Activated T-cell treated with anti-CD3 and anti-CD28 coated beads, Interleukin-2, amount 50 U/mL, for 24 hours (primary cell): ENCODE measurements at places on chromosomes 16 and 17.

DNA sequence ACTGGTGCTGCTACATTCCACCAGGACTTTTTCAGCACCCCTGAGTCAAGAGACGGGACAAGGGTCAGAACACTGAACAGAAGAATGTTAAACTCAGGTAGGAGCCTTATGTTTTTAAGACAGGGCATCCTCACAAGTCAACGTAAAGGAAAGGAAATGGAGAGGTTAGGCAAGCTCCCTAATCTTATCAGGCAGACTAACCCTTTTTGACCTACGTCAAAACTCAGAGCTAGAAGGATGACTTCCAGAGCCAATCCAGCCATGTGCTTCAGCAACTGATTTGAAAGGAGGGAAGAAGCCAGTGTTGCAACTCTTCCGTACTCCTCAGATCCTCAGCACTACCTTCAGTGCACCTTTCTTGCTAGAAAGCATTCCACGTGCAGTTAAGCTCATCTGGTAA is 46.8 kb downstream of the REXO5 start:
- no peak for DNase-seq

- DNase-seq: peak; percentile 74
Observed at GRCh38 chr16:19884611-19885450, at the start of gene GPRC5B. Gene GPRC5B, minus strand, starts transcription at chr16:19884848. Its CDS starts 12,003 bp downstream, at chr16:19872845.

- no peak for DNase-seq
Observed at GRCh38 chr16:69078073-69078472, 27.4 kb upstream of the HAS3 start.

DNA sequence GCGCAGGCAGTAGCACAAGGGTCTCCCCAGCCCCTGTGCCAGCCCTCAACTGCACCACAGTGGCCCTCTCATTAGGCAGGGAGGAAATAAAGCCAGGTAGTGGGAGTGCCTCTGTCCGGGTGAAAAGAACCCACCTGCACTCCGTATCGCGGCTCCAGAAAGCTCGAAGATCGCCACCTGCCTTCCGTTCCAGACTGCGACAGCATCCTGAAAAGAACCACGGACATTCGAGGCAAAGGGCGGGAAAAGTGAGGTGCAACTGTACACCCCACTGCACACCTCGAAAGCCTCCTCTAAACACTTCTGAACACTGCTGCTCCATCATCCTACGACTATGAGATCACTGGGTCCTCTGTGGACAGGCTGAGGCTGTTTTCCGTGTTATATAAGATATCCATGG is 28.7 kb downstream of the IFT140 start:
- no peak for DNase-seq

GRCh38 chr16:976389-976931 is 5.1 kb upstream of the SOX8 start:
- no peak for DNase-seq

DNA sequence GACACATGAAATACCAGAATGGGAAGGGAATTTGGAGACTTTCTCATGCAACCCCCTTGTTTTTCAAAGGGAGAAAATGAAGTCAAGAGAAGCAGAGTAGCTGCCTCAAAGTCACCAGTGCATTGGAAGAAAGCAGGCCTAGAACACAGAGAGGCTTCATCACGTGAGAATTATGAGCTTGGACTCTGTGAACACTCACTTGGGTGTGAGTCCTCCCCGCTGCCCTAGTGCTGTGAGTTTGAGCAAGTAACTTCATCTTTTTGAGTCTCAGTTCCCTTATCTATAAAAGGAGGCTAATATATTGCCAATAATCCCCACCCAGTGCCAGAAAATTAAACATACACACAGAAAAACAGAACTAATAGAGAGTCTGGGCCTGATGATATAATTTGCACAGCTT is 315.8 kb downstream of the XYLT1 start:
- no peak for DNase-seq

- DNase-seq: no peak
Observed at GRCh38 chr17:14289162-14289561, 11.7 kb upstream of the HS3ST3B1 start.

GRCh38 chr17:15239491-15239890 is 25.6 kb downstream of the PMP22 start:
- no peak for DNase-seq

GRCh38 chr17:2688351-2689342 is 22.9 kb downstream of the CLUH start:
- no peak for DNase-seq

- DNase-seq: no peak
Observed at GRCh38 chr17:82943751-82944150, 103.9 kb upstream of the ZNF750 start.

- DNase-seq: peak; percentile 66
Observed at GRCh38 chr17:64781014-64781756, 119.1 kb upstream of the SMURF2 start.

DNA sequence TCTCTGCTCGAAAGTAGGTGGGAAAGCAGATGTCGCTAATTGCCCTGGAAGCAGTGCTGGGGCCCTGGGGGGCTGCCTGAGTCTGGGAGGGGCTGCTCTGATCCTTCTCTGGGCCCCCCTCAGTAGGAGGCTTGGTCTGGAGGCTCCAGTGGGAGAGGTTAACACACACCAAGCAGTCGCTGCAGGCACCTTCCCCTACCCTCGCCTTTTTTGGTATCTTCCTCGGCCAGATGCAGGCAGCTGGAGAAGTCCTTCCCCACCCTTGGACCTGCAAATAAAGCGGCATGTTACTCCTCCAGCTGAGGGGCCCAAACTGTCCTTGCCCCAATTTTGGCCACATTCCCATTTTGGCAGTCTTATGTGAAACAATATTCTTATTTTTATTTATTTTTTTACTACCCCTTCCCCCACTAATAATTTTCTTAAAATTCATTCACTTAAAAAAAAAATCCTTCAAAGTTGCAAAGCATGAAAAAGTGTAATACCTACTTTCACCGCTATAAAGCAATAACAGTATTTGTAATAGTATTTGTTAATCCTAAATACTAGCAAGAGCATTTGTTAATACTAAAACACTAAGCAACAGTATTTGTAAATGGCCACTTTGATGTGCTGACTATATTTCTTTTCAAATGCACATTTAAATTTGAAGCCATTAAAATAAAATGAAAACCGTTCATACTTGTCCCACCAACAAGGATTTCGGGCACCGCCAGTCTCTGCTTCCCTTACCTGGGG is 15.0 kb downstream of the C16orf46 start:
- no peak for DNase-seq

GRCh38 chr17:38324141-38324697 is 19.5 kb downstream of the GPR179 start:
- no peak for DNase-seq

GRCh38 chr17:76077584-76078110 is 1.3 kb upstream of the ZACN start:
- no peak for DNase-seq

DNA sequence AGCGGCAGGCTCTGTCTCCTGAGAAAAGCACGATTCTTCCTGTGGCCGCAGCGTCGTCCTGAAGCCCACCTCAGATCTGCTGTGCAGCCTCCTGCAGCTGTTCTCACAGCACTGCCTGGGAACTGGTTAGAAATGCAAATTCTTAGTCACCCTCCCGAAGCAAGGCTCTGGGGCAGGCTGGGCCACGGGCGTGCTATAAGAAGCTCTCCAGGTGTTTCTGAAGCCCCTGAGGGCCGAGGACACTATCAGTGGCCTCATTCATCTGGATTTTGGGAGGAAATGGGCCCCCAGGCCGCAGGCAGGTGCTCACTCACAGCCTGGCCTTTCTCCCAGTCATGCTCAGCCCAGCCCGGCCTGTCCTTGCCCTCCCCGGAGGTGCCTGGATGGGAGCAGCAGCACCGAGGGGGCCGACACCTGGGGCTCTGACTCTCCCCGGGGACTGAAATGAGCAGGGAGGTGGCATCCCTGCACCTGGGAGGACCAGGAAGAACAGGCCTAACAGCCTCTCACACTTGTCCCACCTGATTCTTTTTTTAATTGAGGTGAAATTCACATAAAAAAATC is 10.4 kb upstream of the NLRC3 start:
- no peak for DNase-seq

DNA sequence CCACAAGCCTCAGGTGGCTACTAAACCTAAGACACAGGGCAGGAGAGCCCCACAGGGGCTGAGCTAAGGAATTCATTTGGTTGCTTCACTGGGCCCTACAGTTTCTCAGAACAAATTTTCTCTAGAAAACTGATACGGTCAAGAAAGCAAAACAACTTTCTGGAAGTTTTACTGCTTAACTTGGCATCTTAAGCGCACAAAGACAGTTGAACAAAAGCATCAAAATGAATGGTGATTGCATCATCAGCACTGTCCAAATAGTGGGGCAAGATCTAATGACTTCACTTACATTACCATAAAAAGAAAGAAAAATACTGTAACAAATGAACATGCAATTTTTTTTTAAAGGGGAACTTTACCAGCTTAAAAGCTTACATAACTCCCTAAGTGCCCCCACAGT is 47.6 kb downstream of the XPO6 start:
- no peak for DNase-seq

- DNase-seq: peak; percentile 64
Observed at GRCh38 chr16:84144209-84144858, 643 bp downstream of the HSDL1 start.

GRCh38 chr16:53809088-53809932 is 105.4 kb downstream of the FTO start:
- DNase-seq: no peak

GRCh38 chr16:86598607-86599565 is 20.5 kb downstream of the FOXL1 start:
- no peak for DNase-seq

- DNase-seq: no peak
Observed at GRCh38 chr17:76862494-76862893, 5.7 kb upstream of the MGAT5B start.

GRCh38 chr16:73956587-73957494 is 339.8 kb upstream of the PSMD7 start:
- DNase-seq: no peak

DNA sequence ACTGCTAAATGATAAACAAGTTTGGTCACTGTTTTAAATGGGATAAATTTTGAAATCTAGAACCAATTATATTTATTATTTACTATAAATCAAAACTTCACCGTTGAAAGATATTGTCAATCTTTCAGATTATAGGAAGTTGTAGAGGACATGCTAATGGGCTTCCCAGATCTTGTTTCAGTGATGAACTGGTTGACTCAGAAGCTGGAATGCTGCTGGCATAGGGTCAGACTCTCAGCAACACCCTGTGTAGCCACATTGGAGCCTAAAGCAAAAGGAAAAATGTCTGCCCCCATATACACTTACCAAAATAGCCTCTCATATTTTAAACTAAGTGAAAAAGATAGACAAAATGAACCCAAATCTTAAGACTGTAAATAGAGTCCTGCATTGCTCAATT is 916.9 kb upstream of the SOX9 start:
- DNase-seq: no peak

DNA sequence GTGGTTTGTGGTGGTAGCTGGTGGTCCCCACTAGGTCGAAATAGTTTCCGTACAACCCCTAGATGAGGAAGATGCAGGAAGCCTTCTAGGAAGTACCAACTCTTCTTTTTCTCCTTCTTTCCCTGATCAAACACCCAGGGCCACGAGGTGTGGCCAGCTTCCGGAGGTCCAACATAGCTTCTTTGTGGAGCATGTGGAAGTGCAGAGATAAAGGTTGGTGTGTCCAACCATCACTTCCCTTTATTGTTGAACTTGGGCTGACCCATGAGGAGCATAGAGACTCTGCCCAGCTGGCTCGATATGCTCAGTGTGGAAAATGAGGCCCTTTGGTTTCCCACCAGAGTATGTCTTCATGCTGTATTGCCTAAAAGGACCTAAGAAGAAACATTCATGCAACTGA is 6.3 kb upstream of the RGS9 start:
- DNase-seq: no peak

DNA sequence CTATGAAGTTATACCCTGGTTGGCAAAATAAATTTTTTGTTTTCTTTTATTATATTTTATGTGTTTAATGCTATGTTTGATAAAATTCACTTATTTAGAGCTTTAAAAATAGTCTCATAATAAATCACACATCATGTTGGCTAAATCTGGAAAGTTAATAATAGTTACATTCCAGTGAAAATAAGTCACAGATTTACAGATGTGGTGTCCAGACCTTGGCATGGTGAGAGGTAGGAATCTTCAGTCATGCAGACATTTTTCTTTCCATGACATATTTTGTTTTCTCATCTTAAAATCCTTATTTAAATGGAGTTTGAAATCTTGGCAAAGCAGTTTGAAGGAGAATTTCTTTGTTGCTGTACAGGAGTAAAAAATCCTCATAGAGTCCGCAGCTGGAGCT is 48.1 kb upstream of the GOSR1 start:
- no peak for DNase-seq

DNA sequence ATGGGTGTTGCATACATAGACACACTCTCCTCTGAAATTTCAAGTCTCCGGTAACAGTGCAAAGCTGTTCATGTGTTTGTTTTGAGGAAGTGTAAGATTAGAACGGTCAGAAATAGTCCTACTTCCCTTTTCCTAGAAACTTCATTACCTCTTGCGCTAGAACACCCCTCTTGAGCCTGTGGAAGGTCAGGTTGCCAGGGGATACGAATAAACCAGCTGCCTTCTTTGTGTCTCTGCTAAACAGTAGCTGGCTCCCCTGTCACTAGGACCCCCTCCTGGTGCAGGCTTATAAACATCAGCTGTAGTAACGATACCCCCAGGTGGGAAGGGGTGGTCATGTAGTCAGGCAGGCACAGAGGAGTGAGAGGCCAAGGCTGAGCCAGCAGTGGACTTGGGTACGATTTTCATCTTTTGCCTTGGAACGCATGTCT is 113.4 kb upstream of the RCVRN start:
- no peak for DNase-seq

GRCh38 chr16:1366712-1367299 is 15.1 kb downstream of the GNPTG start:
- no peak for DNase-seq

DNA sequence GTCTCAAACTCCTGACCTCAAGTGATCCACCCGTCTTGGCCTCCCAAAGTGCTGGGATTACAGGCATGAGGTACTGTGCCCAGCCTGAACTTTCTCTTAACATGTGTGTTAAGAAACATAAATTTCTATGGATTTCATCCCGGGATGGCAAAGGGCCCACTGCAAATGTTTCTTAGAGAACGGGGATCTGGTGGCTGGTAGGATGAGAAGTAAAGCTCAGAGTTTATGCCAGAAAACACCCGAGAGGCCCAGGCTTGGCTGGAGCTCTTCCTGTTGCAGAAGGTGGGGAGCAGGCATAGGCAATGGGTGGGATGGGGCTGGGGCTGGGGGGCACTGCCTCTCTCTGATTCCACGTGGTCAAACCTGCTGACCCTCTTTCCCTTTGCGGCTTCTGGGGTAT is 5.6 kb upstream of the CARHSP1 start:
- no peak for DNase-seq

GRCh38 chr16:74747-75334 is 2.4 kb upstream of the RHBDF1 start:
- no peak for DNase-seq

DNA sequence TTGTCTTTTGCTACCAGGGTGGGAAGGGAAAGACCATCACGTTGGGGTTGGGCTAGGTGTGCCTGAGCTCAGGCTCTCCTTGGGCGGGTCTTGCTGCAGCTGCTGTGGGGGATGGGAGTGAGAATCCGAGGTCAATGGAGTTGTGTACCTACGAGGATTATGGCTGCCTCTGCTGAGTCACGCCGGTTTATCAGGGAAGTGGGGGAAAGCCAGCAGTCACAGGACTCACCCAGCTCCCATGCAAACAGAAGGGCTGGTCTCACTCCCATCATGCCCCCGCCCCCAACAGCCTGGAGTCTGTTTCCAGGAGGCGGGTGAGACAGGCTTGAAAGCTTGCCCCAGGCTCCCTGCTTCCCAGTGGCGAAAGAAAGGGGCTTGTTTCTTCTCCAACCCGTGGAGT is 1259.0 kb upstream of the GOT2 start:
- no peak for DNase-seq

GRCh38 chr17:68497885-68498319 is 14.3 kb upstream of the PRKAR1A start:
- no peak for DNase-seq
